H1 (cell line): ENCODE measurements at places on chromosomes 5 and 9.
A peak's percentile ranks its signal among the peaks of the same experiment; 100 is the strongest.

DNA sequence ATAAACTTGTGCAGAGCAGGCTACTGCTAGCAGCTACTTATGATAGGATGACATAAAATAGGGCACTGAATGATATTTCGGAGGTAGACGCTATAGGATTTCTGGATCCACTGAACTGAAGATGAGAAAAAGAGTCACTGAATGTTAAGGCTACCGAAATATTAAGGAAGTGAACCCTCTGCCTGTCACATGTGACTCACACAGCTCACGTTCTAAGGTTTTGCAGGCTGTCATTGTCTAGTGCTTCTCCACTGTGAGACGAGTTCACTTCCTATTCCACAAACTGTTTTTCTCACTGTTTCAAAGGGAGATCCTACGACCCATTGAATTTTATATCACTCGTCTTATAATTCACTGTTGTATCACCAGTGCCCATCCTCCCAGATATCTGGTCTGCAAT, 100.8 kb downstream of the CTNND2 start:
- DNase-seq: no peak

DNA sequence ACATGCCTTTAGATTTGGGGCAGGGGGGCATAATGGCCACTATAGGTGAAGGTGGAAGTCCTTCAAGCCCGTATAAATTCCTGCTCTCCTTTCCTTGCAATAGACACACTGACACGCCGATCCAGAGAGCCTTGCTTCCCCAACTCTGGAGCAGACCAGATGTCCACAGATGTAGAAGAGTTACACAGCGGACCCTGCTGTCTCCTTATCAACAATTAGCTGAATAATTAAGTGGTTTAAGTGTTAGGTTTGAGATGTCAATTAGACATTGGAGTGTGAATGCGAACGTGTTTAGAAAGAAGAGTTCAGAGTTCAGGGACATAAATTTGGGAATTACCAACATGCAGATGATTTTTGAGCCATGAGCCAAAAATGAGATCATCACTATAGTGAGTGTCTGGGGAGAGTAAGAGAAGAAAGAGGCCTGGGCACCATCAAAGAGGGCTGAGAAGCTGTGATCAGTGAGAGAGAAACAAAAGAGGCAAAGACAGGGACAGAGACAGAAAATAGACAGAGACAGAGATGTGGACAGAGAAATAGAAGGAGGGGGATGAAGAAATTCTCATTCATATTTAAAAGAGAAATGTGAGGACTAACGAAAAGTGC, 734.4 kb upstream of the ADAMTS16 start:
- no peak for DNase-seq

DNA sequence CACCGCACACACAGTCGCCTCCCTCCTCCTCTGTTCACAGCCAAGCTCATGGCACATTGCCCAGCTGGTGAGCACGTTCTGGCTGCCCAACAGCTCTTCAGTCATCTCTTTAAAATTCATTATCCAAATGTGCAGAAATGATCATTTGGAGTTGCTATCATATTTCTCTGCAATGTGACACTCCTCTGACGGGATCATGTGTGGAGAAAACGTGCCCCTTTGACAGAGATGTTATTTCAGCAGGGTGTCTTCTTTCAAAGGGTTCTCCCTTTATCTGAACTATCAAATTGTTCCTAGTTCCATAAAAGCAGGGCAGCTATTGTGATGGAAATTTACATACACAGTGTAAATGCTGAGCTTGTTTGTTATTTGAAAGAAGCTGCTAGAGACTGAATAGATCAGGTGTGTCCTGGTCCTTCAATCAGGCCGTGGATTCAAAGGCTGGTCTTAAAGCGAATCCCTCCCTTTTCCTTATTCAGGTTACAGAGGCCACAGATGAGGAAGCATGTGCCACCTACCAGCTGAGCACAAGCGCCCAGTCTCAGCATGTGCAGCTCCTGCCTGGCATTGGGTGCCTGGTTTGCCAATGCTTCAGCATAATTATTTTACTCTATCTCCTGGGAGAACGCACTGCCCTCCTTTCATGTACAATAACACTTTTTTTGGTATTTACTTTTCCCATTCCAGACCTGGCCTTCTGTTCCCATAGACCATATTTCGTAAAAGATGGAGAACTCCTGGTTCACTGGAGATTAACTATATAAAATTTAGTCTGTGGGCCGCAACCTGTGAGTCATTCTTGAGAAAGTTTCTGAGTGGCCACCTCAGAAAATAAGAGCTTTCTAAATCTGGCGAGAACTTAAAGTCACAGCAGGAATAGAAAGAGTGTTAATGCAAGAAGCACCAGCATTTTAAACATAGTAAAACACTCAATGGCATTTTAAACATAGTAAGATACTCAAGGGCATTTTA, 433.7 kb downstream of the ENC1 start:
- DNase-seq: no peak

GRCh38 chr5:126682856-126683255, 82.1 kb downstream of the PHAX start:
- no peak for DNase-seq

DNA sequence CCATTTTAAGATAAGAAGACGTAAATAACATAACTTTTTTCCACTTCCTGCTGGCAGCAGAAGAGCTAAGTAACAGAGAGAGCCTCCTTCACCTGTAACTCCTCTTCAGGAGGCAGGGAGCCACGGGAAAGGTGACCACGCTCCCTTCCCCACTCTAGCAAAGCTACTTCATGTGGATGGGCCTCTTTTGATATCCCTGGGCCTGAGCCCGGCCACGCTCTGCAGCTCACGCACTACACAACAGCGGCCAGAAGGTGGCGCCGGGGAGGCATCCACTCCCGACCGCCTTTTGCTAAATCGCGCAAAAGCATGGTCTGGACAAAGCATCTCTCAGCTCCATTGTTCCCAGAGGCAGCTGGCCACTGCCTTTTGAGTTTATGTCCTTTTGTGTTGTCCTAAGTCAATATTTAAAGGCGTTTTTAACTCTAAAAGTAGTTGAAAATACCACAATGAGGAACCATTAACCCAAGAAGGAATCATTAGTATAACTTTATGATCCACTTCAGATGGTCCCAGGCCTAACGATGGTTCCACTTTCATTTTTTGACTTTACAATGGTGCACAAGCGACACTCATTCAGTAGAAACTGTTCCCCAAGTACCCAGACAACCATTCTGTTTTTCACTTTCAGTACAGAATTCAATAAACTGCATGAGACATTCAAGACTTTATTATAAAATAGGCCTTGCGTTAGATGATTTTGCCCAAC, 23.6 kb downstream of the CMBL start:
- DNase-seq: peak; percentile 92

GRCh38 chr5:9947225-9947714, 302.4 kb downstream of the ATPSCKMT start:
- DNase-seq: no peak

DNA sequence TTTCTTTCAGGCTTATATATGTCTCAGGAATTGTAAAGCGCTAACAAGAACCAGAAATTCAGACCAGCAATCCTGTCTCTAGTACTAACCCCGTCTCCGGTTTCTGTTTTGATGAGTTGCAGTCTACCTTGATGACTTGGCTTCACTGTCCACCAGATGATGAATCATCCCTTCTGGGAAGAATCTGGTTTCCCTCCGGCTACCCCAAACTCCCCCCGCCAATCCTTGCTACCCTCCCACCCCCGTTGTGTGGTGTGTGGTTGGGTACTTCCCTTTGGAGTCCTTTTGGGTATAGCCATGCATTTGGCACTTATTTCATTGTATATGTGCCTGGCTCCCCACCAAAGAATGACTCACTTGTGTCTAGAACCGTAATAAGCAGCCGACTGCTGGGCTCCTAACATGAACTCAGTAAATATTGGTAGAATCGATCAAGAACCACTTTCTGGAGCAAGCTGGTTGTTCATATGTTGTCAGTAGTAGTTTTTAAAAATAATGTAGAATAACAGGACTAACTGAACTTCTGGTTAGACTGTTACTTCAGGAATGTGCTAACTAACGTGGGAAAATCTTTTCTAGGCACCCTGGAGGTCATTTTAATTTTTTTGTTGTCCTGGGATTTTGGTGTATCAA, 8.3 kb upstream of the TGFBI start:
- DNase-seq: no peak
